ENCODE measurements at places on chromosomes 4 and X.

DNA sequence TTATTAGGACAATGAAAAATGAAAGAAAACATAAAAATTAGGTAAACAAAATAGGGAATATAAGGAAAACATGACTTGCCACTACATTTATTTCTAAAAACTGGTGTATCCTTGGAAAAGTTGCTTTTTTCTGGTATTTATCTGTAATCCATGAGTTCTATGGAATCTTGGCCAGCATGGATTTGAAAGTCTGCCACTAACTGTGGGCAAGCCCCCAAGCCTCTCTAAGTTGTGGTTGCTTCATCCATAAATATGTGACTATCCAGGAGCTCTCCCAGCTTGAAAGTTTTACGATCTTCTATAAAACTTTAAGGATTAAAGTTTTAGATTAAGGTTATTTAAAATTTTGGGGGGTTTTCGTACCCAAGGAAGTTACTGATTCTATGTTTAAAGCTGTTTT lies 21.8 kb downstream of the RPS6KA3 start:
- DNase-seq, result no peak

DNA sequence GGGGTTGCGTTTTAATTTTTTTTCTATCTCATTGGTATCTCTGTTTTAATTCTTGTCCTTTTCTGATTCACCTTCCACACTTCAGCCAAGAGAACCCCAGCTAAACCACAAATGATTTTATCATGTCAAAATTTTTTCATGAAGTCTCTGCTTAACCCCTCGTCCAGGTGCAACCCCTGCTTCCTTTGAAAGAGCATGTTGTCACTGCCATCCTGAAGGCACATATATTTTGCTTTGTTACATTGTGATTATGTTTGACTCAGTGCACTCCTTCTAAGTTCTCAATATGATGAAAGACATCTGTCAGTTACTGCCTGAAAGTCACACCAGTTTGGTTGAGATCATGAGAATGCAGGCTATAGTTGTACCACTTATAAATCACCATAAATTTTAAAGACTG lies 99.9 kb upstream of the FMR1 start:
- DNase-seq, result no peak

DNA sequence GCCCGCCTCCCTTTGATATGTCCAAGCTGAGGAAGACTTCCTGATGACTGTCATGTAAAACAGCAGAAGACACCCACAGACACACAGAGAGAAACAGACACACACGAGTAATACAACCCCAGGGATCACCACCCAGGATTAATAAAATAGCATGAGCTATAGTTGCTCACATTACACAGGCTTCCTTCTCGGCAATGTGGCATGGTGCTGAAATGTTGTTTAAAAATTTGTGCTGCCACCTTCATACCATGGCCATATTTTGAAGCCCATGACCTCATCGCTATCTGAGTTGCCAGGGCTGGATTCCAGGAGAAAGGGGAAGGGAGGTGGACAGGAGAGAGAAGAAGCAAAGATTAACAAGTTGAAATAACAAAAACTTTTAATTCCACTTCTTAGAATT lies 111.7 kb downstream of the SYNPO2 start:
- no peak for DNase-seq

DNA sequence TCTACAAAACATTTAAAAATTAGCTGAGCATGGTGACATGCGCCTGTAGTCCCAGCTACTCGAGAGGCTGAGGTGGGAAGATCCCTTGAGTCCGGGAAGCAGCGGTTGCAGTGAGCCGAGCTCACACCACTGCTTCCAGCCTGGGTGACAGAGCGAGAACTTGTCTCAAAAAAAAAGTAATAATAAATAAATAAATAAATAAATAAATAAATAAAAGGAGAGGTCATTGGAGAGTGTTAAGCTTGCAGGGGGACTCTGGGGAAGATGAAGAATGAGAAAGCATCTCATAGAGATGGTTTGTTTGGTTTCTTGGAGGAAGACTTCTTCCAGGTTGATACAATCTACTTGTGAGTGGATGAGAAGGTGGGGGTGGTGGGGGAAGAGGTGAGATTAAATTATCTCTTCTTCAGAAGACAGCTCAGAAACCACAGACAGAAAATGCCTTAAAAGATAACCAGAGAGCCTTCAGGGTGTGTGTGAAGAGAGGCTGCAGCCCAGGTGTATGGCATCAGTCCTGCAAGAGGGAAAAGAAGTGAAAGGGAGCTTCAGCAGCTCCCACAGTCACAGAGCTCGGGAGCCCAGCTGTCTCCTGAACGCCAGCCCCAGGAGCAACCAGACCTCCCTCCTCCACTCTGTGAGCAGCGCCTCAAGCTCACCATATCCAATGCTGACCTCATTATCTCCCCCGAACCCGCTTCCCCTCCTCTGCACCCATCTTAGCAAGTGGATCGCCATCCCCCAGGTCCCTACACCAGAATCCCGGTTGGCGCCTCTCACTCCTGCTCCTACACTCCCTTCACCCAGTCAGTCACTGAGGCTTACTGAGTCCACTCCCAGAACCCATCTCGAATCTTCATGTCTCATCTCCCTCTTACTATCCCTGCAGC lies 48.2 kb downstream of the RBM47 start:
- no peak for DNase-seq

- no peak for DNase-seq
Measured at GRCh38 chr4:16783119-16783518, 115.3 kb downstream of the LDB2 start.

DNA sequence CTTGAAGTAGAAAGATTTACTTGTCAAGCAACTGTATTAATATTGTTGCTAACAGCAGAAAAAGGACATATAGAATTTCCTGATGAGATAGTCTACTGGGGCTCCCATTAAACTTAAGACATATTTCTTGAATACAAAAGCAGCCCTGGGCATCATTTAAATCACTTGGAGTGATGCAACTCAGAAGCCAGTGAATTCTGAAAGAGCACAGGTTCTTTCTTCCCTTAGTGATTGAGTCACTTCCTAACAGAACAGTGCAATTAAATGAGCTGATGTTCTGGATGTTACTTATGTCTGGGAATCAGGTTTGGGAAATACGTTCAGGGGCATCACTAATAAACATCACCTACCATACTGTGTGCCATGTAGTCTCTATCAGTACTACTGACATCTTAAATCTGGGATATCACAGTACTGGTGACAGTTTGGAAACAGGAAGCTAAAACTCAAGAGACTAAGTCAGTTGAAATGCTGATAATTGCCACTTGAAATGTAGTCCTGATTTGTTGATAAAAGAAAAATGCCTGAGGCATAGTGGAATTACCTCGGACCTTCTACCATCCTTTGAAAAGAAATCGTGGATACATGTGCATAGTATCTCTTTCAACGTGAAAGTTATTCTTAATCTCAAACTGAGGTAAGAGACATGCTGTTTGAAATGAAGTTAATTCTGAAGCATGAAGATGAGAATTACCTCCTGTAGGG lies 249.2 kb upstream of the GPRIN3 start:
- DNase-seq, result no peak

DNA sequence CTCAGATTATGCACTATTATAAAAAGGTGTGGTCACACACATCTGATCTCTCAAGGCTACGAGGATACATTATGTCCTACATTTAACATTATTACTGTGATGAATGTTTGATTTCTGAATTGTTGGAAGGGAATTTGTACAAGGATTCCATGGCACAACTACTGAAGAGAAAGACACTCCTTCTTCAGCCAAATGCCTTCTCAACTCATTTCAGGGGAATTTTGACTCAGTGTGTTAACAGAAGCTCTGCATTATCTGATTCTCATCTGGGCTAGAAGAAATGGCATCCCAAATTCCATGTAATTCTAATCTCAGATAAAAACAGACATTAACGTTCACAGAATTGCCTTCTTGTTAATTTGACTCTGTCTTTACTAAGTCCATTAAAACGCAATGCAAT lies 477.7 kb downstream of the PDGFC start:
- DNase-seq, result no peak

- DNase-seq, result no peak
Measured at GRCh38 chr4:60657807-60658206, 542.3 kb upstream of the ADGRL3 start.

- DNase-seq, result no peak
Measured at GRCh38 chrX:21427086-21427485, 52.9 kb downstream of the CNKSR2 start.

- no peak for DNase-seq
Measured at GRCh38 chr4:21271439-21272052, 571.3 kb downstream of the PACRGL start.

GRCh38 chr4:139042981-139043460 lies 27.4 kb downstream of the NOCT start:
- DNase-seq, result no peak

DNA sequence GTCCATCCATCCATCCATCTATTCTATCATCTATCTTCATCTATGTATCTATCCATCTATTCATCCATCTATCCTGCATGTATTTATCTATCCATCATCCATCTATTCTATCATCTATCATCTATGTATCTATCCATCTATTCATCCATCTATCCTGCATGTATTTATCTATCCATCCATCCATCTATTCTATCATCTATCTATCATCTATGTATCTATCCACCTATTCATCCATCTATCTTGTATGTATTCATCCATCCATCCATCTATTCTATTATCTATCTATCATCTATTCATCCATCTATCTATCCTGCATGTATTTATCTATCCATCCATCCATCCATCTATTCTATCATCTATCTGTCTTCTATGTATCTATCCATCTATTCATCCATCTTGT lies 65.9 kb upstream of the PPP2R3B start:
- DNase-seq, result no peak

- no peak for DNase-seq
Measured at GRCh38 chr4:48620831-48621230, 130.8 kb downstream of the ZAR1 start.

DNA sequence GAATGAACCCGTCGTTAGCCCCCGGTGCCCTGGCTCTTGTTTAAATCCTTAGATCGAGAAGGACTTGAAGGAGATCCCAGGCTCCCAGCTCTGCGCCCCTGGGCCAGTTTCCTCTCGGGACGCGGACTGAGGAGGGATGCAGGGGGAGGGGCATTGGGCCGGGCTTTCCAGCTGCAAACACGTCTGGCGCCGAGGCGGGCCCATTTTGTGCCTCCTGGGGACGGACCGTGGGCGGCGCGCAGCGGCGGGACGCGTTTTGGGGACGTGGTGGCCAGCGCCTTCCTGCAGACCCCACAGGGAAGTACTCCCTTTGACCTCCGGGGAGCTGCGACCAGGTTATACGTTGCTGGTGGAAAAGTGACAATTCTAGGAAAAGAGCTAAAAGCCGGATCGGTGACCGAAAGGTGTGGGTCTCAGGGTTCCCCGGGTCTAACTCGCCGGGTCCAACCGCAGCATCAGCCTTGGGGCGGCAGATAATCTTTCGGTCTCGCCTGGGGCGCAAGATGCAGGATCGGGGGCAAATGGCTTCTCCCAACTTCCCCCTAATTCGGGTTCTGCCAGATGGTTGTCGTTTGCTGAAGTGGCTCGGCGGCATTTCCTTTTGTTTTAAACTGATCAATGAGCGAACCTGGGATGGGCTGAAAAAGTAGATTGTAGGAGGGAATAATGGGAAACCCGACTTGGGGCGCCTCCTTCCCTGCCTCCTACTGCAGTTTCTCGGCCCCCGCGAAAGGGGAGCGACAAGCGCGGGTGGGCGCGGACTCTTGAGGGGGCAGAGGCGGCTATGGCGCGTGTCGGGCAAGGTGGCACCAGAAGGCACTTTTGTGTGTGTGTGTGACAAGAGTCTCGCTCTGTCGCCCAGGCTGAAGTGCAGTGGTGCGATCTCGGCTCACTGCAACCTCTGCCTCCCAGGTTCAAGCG lies 2.9 kb downstream of the PDGFRA start:
- no peak for DNase-seq

DNA sequence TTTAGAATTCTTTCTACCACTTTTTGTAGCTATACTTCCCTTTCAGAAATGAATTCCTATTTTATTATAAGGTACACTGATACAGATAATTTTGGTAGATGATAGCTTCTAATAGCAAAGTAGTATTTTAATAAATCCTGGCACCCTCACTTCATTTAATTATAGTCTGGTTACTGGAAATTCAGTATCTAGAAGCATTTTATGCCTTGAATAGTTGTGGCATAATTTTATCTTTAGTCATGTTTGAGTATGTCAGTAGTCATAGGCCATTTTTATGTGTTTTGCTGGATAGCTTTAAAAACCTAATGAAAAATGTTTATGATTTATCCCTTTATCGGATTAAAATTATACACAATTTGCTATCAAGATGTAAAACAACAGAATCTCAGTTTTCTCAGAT lies 92.3 kb downstream of the DIAPH2 start:
- no peak for DNase-seq

DNA sequence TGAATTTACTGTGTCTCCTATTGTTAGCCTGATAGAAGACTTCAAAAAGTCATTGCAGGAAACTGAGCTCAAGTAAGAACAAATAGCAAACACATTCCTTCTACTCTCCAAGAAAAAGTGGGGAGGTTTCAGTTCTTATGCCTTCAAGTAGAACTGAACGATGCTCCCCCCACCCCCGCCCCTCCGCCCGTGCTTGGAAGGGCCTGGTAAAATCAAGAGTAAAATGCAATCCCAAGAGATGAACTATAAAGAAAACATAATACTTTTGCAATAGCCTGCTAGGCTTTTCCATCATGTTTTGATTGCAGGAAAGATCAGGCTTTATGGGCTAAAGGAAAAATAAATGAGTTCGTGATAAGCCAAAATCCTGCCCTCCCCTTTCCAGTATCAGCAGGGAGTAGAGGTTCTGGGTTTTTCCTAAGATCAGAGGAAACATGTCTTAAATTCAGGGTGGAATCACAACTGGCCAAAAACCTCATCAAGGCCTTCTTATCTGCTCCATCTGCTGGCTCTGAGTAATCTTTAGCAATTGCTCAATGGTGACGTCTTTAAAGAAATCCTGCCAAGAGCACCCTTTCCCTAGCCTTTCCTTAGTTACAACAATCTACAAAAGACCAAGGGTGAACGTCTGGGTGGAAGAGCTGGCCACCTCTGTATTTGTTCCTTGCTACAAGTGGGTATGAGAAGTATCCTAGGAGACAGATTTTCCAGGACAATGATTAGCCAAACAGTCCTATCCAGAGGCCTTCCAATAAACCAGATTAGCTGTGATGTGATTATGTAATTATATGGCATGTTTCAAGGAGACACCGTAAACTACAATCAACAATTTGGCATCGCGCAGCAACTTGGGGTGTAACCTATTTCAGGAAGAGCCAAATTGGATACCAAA lies 66.3 kb upstream of the FAM9C start:
- no peak for DNase-seq

DNA sequence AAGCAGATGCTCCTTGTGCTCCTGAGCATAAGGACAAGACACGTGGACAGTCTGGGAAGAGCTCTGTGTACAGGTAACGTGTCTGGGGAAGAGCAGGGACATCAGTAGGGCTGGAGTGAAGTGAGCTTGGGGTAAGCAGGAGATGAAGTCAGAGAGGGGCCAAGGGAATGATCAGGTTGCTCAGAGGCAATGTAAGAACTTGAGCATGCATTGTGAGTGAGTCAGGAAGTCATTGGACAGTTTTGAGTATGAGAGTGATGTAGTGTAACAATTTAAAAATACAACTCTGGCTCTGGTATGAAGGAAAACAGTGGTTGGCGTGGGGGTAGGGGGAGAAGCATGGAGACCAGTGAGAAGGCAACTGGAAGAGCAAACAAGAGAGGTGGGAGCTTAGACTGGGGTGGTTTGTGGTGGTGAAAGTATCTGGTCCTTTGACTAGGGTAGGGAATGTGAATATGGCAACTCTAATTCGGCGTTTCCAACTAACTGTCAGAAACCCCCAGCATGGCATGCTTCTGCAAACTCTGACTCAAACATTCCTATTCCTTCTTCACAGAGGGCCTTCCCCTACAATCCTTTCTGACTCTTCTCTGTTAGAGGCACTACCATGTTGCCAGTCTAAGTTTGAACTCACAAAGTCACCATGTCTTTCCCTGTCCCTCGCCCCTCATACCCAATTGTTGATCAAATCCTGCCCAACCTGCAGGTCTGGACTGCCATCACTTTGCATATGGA lies 57.2 kb downstream of the STBD1 start:
- no peak for DNase-seq

GRCh38 chr4:126851391-126851790 lies 781.4 kb upstream of the INTU start:
- DNase-seq, result no peak
